Motor neuron (in vitro differentiated cells): ENCODE measurements at places on chromosomes 16 and 17.

DNA sequence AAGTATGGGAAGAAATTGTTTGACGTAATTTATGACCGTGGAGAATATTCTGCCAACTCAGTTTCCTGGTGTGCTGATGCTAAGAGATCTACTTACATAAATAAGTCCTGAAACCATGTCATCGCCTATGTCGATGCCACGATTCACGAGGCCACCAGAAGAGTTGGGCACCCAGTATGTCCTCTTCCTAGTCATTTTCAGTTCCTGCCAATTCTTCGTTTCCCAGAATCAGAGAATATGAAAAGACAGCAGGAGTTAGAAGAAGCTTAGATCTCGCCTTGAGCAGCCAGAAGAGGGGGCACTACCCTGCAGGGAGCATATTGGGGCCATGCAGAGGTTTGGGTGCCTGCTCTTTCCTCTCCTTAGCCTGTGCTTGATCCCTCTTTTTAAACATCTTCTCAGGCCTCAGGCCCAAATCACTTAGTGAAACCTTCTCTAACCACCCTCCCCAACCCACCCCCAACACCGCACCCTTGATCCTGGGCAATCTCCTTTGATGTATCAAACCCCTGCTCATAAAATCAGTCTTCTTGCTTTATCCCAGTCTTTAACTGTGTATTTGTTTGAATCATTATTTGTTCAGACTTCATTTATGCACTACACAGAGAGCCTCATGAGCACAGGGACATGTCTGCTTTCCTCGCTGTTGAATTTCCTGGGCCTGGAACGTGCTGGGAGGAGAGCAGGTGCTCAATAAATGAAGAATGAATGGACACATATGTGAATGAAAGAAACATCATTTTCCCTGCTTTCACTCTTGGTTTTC is 12.2 kb upstream of the LONP2 start:
- peak; percentile 64 for ATAC-seq

- no peak for ATAC-seq
These were observed 5.5 kb upstream of the MNT start for GRCh38 chr17:2406271-2406902.

- ATAC-seq: peak; percentile 67
These were observed 401.4 kb upstream of the C16orf82 start for GRCh38 chr16:26665166-26665939.

- ATAC-seq: no peak
These were observed 20.2 kb upstream of the TEKT3 start for GRCh38 chr17:15361592-15361991.

GRCh38 chr16:65285128-65286048 is 163.5 kb upstream of the CDH11 start:
- no peak for ATAC-seq

DNA sequence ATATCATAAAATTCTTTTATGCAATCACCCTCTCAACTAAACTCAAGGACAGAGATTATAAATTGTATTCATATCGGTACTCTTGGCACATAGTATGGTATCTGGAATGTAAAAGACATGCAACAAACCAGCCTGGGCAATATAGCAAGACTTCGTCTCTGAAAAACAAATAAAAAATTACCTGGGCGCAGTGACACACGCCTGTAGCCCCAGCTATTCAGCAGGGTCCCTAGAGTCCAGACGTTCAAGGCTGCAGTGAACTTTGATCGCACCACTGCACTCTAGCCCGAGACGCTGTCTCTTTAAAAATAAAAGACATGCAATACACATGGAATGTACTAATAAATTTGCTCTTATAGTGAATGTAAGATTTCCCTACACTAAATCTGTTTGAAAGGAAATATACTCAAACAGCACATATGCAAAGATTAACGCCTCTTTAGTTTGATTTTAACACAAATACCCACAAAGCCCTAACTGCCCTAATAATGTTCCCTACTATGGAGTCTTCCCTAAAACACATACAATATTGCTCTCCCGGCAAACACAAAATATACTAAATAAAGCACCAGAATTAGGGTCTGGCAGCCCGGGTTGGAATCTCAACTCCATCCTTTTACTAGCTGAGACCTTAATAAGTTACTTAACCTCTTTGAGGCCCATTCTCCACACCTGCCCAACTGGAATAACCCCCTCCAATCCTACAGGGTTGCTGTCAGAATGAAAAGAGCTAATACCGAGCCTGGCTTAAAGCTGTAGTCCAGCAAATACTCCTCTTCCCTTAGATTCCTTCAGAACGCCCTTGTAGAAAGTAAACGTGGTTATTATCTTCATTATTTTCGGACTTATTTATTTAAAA is 1.2 kb downstream of the ABCA5 start:
- no peak for ATAC-seq

GRCh38 chr16:1068451-1068850 is 4.1 kb upstream of the SSTR5 start:
- no peak for ATAC-seq
